ENCODE measurements at places on chromosomes 7 and 10.

- peaks cover 10% of the 10 kb centered on the region for H3K4me1 ChIP-seq
- no peak overlapping the region for H3K4me3 ChIP-seq
- H3K27me3 ChIP-seq, result no peaks in the 10 kb centered on the region
- no peak overlapping the region for H3K27ac ChIP-seq
- DNase-seq, result no peak
Measured at GRCh38 chr7:129494041-129494440, 8.3 kb upstream of the SMKR1 start.

DNA sequence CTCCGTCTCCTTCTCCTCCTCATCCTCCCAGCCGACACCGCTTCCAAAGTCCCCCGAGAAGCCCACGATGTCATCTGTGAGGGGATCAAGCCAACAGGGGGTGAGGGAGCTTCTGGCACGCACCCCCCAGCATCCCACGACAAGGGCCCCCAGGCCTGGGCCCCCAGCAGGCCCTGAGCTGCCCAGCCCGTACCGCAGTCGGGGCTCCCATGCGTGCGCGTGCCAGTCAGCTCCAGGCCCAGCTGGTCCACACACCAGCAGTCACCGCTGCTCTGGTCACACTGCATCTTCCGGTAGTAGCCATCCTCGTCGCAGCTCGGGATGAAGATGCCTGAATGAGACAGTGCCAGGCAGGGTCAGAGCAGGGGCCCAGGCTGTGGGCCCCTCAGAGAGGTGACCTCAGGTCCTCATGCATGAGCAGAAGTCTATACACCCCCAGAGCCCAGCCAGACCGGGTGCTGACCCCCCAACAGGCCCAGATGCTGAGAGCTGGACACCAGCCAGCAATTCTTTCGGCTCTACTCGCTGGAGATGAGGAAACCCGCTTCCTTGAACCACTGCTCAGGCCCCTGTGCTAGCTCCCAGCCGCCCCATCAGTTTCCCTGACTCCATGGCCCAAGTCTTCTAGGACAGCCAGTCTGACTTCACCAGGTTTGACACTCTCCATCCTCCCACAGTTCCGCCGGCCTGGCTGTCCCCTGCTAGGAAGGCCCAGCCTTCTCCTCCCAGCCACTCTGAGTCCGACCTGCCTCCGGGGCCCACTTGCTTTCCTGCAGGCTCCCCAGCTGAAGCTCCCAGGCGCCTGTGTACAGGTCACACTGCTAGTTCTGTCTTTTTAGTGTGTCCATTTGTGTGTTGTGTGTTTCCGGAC is 25.3 kb downstream of the SPOCK2 start:
- H3K27me3 ChIP-seq, result no peaks in the 10 kb centered on the region
- H3K27ac ChIP-seq, result no peak overlapping the region
- no peaks in the 10 kb centered on the region for H3K4me1 ChIP-seq
- DNase-seq, result no peak
- H3K36me3 ChIP-seq, result no peaks in the 10 kb centered on the region

DNA sequence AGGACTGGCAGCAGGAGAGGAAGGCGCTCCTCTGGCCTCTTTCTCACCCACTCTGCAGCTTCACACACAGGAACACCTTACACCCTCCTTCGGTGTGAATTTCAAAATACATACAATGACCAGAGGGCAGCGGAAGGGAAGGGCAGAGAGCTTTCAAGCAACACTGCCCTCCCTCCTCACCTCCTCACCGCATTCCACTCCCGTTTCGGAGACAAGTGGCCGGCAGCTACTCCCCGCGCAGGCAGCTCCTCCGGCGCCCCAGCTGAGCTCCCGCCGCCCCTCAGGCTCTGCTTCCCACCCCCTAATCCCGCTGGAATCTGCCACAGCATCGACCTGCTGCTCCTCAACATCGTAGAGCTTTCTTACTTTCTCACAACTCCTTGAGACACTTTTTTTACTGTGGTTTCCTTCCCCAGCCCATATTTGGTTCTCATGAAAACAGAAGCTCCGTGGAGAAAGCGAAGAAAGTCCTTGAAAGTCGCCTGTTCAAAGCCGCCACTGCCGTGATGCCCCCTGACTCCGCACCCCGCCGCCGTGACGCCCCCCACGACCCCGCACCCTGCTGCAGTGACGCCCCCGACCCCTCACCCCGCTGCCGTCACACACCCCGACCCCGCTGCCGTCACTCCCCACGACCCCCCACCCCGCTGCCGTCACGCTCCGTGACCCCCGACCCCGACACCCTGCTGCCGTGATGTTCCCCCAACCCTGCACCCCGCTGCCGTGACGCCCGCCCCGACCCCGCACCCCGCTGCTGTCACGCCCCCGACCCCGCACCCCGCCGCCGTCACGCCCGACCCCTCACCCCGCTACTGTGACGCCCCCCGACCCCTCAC is 14.6 kb upstream of the GPER1 start:
- no peak overlapping the region for H3K4me3 ChIP-seq
- no peaks in the 10 kb centered on the region for H3K36me3 ChIP-seq
- no peaks in the 10 kb centered on the region for H3K4me1 ChIP-seq
- H3K27me3 ChIP-seq, result no peaks in the 10 kb centered on the region

DNA sequence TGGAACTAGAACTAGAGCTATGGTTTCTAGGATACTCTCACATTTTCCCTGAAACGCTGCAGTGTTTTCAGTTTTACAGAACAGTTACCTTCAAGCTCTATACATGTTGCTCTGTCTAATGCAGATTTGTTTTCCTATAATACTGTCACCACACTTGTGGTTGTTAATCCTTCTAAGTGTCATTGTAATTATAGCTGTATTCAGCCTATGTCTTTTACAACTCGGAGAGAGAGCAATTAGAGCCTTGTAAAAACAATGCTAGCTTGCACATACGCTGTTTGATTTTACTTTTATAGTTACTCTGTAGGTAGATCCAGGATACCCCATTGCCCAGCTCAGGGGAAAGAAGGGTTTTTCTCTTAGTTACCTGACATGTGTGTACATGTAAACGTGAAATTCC is 55.1 kb downstream of the ATOH7 start:
- no peaks in the 10 kb centered on the region for H3K27me3 ChIP-seq
- no peak for DNase-seq
- H3K36me3 ChIP-seq, result no peaks in the 10 kb centered on the region
- H3K4me3 ChIP-seq, result no peak overlapping the region

GRCh38 chr10:102785818-102786217 is 42.1 kb downstream of the WBP1L start:
- no peaks in the 10 kb centered on the region for H3K27me3 ChIP-seq
- H3K4me3 ChIP-seq, result no peak overlapping the region
- H3K27ac ChIP-seq, result no peak overlapping the region
- no peaks in the 10 kb centered on the region for H3K36me3 ChIP-seq
- no peaks in the 10 kb centered on the region for H3K4me1 ChIP-seq
- DNase-seq, result no peak

GRCh38 chr7:17774716-17775288 is 165.5 kb downstream of the SNX13 start:
- DNase-seq, result no peak
- H3K27ac ChIP-seq, result no peak overlapping the region
- H3K27me3 ChIP-seq, result no peaks in the 10 kb centered on the region
- no peak overlapping the region for H3K4me3 ChIP-seq
- no peaks in the 10 kb centered on the region for H3K36me3 ChIP-seq
- peaks cover 31% of the 10 kb centered on the region for H3K4me1 ChIP-seq

- no peak overlapping the region for H3K27ac ChIP-seq
- no peak for DNase-seq
- no peak overlapping the region for H3K4me3 ChIP-seq
- no peaks in the 10 kb centered on the region for H3K4me1 ChIP-seq
Measured at GRCh38 chr10:76736392-76736791, 901.2 kb downstream of the KCNMA1 start.

DNA sequence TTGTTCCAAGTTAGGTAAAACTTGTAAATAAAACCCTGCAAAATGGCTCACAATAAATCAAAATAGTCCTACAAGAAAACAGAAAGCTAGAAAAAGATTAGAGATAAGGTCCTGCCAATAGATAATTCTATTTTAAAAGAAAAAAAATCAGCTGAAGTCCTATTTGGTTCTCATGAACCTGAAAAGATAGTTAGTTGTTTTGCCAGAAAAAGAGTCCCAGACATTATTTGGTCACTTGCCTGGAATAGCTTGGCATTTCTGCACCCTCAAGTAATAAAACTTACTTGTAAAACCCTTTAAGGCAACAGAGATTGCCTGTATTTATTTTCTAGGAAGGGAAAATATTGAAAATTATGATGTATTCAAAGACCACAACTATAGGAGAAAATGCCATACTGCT is 47.7 kb downstream of the LRRN3 start:
- no peak overlapping the region for H3K4me3 ChIP-seq
- no peak overlapping the region for H3K27ac ChIP-seq
- no peak for DNase-seq
- no peaks in the 10 kb centered on the region for H3K4me1 ChIP-seq
- H3K36me3 ChIP-seq, result no peaks in the 10 kb centered on the region
- H3K27me3 ChIP-seq, result no peaks in the 10 kb centered on the region

DNA sequence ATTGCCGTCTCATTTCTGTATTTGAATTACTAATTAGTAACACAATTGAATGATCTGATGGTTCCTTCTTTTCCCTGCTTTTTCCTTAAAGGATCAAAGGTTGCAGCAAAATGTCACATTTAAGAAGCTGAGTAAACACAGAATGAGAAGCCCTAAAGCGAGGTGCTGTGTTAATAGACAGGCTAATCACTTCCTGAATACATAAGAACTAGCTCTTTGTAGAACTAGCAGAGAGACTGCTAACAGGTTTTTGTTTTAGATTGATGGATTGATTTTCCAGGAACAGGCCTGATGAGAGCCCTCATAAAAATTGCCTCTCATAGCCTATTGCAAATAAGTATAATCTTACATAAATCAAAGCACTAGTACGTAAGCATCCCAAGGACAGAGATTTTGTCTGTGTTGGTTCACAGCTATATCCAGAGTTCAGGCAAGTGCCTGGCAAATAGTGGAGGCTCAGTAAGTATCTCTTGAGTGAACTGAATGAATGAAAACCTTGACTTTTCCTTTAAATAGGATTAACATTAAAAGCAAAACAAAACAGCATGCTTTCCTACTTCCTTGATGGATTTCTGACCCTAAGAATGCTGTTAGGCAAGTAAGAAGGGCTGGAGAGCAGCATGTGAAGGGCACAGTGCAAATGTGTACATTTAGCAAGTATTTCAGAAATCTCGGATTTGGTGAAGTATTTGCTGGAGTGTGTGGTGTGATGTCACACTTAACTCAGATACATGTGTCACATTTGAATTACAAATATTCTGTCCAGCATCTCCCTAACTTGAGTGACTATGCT is 3.3 kb downstream of the TMEM229A start:
- DNase-seq, result no peak
- H3K27ac ChIP-seq, result no peak overlapping the region
- H3K36me3 ChIP-seq, result no peaks in the 10 kb centered on the region

GRCh38 chr7:25075459-25075858 is 49.6 kb downstream of the CYCS start:
- no peak overlapping the region for H3K4me3 ChIP-seq
- no peaks in the 10 kb centered on the region for H3K27me3 ChIP-seq
- H3K4me1 ChIP-seq, result peaks cover 15% of the 10 kb centered on the region
- no peak for DNase-seq

DNA sequence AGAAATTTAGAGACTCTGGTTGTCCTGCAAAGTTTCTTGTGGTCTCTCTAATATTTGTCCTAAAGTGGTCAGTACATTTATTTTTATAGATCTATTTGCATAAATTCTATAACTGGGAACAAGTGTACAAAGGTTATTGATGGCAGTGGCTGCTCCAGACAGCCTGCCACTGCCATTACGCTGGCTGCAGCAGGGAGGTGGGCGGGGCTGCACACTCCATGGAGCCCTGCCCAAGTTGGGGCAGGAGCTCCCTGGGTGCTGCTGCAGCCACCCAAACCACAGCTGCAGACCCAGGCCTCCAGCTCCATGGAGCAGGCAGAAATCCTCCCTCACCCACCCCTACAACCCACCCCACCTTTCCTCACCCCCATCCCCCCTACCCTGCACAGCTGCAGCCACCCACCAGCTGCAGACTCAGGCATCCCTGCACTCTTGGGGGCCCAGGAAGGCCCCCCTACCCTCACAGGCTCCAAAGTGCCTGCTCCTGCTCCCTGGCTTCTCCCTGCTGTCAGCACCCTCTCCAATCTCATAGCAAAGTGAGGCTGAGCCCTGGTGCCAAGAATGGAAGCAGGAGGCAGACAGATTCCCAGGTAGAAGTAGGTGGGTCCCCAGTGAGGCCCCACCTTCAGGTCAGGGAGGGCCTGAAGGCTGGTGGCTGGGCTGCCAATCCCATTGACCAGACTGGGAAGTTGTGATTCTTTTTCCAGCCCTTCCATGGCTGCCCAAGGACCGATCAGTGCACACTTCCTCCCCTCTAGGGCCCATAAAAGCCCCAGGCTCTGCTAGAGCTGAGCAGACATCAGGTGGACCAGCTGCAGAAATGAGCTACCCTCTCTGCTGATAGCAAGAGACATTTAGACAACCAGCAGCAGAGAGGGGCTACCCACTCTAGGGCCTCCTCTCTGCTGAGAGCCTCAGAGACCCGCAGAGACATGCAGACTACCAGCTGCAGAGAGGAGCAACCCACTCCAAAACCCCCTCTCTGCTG is 4.8 kb upstream of the CYP3A43 start:
- H3K27ac ChIP-seq, result no peak overlapping the region
- H3K27me3 ChIP-seq, result 0 out of 2 replicates have a peak, but pooled peaks cover 2% of the 10 kb centered on the region
- no peaks in the 10 kb centered on the region for H3K36me3 ChIP-seq
- no peak for DNase-seq

- DNase-seq, result no peak
- H3K4me1 ChIP-seq, result no peaks in the 10 kb centered on the region
- H3K4me3 ChIP-seq, result no peak overlapping the region
- no peaks in the 10 kb centered on the region for H3K27me3 ChIP-seq
Measured at GRCh38 chr10:6643962-6644361, 63.9 kb upstream of the PRKCQ start.

DNA sequence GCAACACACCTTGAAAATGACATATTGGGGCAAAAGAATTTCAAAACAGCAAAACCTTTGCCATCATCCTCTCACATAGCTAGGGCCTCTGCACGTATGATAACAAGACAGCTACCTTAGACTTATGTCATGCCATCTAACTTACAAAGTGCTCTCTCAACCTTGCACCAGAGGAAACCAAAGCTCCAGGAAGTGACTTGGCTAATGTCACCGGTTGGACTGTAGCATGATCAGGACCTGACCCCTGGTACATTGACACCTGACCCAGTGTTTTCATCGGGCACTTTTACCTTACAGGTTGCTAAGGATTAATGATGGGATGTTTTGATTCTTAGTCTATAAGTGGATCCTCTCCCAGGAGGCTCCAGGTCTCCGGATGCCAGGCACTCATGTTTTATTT is 529.8 kb upstream of the GALNT17 start:
- peaks cover 2% of the 10 kb centered on the region for H3K27me3 ChIP-seq
- no peaks in the 10 kb centered on the region for H3K36me3 ChIP-seq
- no peaks in the 10 kb centered on the region for H3K4me1 ChIP-seq
- no peak for DNase-seq

DNA sequence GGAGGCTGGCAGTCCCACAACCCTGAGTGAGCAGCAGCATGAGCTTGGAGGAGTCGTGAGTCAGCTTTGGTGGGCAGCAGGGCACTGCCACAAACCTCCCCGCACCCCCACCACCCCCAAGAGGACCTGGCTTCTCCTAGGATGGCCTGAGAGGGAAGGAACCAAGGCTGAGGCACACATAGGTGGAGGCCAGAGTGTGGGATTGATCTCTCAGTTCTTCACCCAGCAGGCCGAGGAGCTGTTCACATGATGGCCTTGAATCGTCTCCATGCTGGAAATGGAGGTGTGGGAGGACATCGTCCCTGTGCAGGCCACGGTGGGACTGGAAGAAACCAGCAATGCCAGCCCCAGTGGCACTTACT is 17.4 kb upstream of the GDF10 start:
- H3K36me3 ChIP-seq, result no peaks in the 10 kb centered on the region
- no peaks in the 10 kb centered on the region for H3K27me3 ChIP-seq
- H3K27ac ChIP-seq, result no peak overlapping the region
- no peak overlapping the region for H3K4me3 ChIP-seq
- DNase-seq, result no peak
- no peaks in the 10 kb centered on the region for H3K4me1 ChIP-seq

GRCh38 chr10:26556748-26557640 is 118.9 kb downstream of the APBB1IP start:
- H3K4me3 ChIP-seq, result no peak overlapping the region
- H3K27ac ChIP-seq, result no peak overlapping the region
- peak; percentile 75 for DNase-seq
- H3K36me3 ChIP-seq, result peaks cover 42% of the 10 kb centered on the region

Data from Karpas-422 (cell line).